Activated naive CD4-positive, alpha-beta T cell treated with Interleukin-2 at 50 U/mL for 16 hours (primary cell): ENCODE measurements at places on chromosomes 11 and 22.

DNA sequence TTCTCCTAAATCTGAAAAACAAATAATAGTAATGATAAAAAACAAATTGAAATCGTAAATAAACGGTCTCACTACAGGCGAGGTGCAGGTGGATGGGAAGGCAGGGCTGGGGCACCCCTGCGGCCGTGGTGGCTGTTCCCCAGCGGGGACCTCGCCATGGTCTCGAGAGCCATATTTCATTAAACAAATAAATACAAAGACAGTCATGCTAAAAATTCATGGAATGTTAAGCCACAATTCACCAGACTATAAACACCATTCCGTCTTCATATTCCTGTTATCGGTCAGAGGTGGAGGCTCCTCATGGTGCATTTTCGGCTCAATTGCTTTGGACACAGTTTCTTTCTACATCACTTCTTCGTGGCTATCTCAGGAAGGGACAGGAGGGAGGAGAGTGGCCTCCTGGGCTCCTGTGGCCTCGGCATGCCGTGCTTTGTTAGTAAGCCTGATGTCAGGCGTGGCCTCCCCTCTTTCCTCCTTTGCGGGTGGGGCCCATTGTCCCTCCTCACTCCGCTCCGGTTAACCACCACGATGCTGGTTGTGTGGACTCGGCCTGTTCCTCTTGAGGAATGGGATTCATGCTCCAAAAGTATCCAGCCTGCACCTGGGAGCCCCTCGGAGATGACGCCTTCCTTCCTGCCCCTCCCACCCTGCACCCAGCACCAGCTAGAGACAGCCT is 16.1 kb upstream of the BRSK2 start:
- DNase-seq, result no peak

DNA sequence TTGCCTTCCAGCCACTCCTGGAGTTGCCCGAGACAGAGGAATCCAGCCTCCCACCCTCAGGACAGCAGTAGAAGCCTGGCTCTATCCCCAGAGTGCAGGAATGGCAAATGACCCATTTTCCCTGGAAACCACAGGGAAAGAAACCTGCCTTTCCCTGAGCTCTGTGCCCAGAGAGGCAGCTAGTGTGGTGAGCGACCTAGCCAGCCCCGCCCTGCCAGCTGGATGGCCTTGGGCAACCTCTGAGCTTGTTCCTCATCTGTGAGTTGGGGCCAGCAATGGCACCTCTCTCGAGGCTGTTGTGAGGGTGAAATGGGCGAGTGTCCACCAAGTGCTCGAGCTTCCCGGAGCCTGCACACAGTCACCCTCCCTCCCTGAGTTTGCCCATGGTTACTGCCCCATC is 3.7 kb downstream of the OMP start:
- DNase-seq, result no peak

DNA sequence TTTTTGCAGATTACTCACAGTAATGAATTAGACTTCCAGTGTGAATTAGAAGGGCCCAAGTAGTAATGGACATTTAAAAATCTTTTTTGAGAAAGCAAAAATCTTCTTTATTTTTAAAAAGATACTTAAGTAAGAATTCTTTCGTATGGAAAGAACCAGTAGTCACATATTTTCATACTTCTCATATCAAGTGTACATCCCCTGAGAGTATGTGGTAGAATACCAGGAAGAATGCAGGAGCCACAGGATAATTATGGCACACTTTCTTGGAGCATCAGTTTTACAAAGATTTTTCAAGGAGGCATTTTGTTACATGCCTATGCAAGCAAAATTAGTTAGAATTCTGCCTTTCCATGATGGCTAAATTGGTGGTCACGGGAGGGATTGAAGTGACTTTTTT is 28.1 kb downstream of the POLD3 start:
- DNase-seq, result no peak

GRCh38 chr11:112539741-112540140 is 279.1 kb upstream of the PLET1 start:
- DNase-seq, result no peak

- no peak for DNase-seq
These were observed 884 bp downstream of the CENATAC start for GRCh38 chr11:118998822-118999221.

- no peak for DNase-seq
These were observed 54.1 kb downstream of the CEP164 start for GRCh38 chr11:117381481-117382387.

DNA sequence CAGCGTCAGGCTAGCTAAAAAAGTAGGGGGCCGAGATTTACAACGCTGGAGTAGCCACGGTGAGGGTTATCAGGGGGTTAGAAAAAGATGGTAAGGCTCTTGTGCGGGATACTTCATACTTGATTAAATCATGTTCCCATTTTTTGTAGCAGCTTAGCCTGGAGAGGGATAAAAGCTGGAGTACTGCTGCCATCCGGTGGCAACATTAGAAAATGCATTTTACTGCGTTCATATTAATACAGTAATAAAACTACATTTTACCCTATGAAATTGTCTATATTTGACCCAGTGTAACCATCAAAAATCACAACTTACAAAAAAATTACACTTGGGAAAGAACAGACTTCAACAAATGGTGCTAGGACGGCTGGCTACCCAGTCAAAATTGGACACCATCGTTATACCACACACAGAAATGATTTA is 17.3 kb downstream of the RPUSD4 start:
- DNase-seq, result peak; percentile 18

GRCh38 chr11:126585774-126586491 is 230.4 kb downstream of the ST3GAL4 start:
- no peak for DNase-seq

DNA sequence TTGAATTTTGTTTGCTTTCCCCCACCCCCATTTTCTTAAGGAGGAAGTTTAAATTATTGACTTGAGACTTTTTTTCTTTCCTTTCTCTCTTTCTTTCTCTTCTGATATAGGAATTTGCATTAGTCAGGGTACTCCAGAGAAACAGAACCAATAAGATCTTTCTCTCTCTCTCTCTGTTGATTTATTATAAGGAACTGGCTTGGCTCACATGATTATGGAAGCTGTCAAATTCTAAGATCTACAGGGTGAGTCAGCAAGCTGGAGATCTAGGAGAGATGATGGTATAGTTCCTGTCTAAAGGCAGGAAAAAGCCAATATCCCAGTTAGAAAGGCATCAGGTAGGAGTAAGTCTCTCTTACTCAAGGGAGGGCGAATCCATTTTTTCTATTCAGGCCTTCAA is 64.0 kb downstream of the CCDC81 start:
- no peak for DNase-seq

GRCh38 chr11:64295760-64296159 is 4.4 kb upstream of the CATSPERZ start:
- DNase-seq, result no peak

GRCh38 chr11:62614275-62614674 is 1.2 kb downstream of the ROM1 start:
- DNase-seq, result peak; percentile 65

DNA sequence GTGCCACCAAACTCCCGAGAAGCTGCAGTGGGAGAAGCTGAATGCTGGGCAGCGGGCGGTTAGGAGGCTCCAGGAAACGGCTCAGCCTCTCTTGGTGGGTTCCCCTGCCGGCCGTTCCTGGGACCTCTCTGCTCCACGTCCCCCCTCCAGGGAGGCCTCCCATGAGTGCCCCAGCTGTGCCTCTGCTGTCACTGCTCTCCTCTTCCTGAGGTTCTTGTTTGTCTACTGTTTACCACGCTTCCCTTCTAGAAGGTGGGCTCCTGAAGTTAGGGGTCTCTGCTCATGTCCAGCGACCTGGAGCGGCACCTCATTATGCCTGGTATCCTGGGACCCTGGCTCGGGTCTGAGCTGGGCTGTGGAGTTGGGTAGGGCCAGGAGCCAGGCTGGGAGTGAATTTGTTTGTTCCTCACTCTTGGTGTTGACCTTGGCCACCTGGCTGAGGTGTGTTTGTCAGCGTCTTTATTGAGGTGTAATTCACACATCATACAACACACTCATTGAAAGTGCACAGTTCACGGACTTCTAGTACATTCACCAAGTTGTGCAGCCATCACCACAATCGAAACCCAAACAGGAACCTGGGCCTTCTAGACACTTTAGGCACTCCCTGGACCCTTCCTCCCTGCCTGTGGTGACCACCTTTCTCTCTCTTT is 37.8 kb upstream of the GRAMD4 start:
- no peak for DNase-seq

DNA sequence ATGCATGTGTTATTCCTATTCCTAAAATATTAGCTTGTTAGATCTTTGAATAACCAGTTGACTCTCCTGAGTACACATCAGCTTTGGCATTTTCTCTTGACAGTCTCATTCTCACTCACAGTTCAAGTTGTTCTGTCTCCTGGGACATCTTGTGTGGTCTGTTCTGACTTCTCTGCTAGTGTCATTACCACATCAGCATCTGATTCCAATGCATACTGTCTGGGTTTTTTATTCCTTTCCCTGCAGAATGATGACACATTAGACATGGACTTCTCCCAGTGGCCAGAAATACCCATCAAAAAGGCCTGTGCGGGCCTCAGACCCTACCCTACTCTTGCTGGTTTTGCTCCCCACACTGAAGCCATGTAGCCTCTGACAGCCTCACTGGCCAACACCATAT is 2.7 kb downstream of the ZNF74 start:
- no peak for DNase-seq
